ENCODE measurements at places on chromosomes 2 and 18.
A peak's percentile ranks its signal among the peaks of the same experiment; 100 is the strongest.

- DNase-seq: no peak
These were observed 3.1 kb upstream of the SEH1L start for GRCh38 chr18:12944709-12945108.

- no peak for DNase-seq
These were observed 10.2 kb upstream of the ARHGAP28 start for GRCh38 chr18:6719098-6719846.

DNA sequence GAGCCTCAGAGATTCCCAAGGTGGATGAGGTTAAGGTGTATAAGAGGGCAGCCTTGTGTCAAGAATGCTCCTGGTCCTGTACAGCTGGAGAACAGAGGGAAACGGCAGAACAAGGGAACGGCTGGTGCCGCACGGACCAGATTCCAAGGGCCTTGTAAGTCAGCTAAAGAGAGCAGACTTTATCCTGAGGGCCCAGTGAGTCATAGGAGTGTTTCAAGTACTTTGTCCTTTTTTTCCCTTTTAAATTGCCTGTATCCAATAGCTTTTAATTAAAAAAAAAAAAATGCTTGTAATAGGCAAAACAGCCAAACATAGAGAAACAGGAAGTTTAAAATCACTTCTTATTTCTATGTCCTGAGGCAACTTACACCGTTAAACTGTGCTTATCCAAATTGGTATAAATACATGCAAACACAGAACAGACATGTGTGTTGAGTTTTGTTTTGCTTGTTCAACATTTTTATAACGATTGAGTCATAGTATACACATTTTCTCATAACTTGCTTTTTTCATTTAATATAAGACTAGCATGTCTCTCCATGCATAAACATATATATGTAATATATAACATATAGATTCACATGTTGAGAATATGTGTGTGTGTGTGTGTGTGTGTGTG is 42.1 kb upstream of the EVA1A start:
- DNase-seq: no peak

DNA sequence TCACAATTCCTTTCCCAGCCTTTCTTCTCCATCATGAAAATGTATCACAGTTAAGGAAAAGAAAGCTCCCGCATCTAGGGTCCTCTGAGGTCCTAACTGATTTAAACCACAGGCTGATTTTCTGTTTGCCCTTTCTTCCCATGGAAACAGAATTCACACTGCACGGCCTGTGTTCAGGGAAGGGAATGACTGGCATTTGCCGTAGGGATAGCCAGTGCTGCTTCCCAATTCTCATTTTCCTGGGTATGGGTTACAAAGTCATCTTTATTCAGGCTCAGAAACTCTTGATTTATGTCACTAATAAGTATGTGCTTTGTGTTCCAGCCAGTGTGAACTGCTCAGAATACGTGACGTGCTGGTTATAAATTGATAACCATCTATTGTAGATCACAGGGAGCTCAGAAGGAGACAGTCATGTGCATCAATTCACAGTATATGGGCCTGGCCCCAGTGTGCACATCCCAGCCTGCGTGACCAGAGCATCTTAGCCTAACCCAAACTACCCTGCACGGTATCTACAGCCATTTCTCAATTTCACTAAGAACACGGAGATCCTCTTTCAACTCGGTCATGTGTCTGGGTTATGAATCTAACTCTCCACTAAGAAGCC is 163.3 kb downstream of the LRRC30 start:
- DNase-seq: no peak

DNA sequence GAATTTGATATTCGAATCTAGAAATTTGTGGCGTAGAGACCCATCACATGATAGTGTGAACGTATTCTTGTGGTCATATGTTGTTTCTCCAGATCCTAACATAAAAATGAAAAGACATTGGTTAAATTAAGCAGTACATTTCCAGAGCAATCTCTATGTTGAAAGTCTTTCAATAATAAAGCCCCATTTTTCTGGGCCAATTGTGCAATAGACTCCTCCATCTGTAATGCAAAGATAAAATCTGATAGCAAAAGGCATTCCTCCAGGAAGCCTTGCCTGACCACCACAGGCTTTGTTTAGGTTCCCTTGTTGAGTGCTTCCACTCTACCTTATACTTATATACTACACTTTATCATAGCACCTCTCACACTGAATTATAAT is 31.3 kb downstream of the APOB start:
- no peak for DNase-seq

GRCh38 chr2:29255004-29255403 is 139.8 kb downstream of the CLIP4 start:
- no peak for DNase-seq

GRCh38 chr18:44859751-44860439 is 179.2 kb downstream of the SETBP1 start:
- DNase-seq: no peak

DNA sequence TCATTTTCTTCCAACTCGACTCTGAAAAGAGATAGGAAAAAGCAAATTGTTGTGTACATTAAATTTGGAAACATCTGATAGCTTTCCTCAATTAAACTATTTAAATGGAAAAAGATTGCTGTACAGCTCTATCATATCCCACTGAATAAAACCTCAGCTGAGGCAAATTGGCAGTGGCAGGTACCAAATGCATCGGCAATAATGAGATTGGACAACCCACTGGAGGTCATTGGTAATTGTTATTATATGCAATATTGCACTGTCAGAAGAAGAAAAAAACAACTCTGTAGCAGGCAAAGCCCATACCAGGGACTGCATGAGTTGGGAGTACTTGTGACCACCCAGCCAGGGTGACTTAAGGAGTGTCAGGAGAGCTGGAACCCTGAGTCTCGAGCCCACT is 291.6 kb upstream of the SKOR2 start:
- DNase-seq: no peak

GRCh38 chr2:144469798-144470197 is 50.1 kb downstream of the ZEB2 start:
- no peak for DNase-seq

- DNase-seq: no peak
These were observed 69.2 kb upstream of the HNRNPA3 start for GRCh38 chr2:177143444-177143843.

DNA sequence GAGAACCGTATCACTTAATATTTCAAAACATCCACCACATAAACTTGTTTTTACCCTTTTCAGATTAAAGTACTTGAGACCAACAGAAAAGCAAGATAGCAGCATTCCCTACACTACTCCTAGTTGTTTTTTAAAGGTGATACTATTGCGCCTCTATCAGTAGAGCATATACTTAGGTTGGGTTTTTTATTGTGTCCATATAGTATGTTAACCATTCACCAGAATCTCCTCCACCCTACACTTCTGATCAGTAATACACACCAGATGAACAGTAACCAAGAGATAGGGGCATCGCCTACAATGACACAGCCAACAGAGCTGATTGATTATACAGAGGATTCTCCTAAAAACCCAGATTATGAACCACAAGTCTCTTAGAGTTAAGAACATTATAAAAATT is 70.1 kb upstream of the ZNF385B start:
- DNase-seq: no peak

DNA sequence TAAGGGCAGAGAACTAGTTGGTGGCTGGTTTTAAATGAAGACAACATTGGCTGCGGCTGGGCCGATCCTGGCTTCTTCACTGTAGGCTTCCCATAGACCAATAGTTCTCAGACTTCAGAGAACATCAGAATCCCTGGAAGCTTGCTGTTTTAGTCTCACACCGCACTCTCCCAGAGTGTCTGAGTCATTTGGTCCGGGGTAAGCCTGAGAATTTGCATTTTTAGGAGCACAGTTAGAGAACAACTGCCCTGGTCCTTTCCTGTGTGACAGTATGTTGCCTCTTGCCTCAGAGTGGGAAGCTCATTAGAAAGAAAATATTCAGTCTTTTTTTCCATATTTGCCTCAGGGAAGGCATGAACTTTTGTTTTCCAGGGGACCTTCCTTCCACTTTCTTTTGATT is 137.1 kb upstream of the GAREM1 start:
- no peak for DNase-seq

- DNase-seq: peak; percentile 28
These were observed 157.4 kb downstream of the TAF4B start for GRCh38 chr18:26383454-26384270.

- no peak for DNase-seq
These were observed 90.8 kb downstream of the NFATC1 start for GRCh38 chr18:79486356-79487182.

- DNase-seq: no peak
These were observed 51.6 kb upstream of the ZNF532 start for GRCh38 chr18:58813105-58813504.

DNA sequence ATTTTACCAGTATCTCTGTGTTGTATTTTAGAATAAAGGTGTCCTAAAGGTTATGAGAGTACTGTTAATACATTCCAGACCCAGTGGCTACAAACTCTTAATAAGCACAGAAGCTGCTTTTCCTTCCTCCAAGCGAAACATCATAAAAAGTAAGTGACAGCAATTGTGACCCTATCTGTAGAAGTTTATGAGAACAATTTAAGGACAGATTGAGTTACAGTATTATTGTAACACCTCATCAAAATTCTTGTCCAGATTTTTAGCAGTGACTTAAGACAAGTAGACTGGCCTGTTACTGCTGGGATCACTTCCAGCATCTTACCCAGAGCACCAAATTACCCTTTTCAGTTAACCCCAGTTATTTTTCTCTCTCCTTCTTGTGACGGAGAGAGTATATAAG is 154.6 kb downstream of the ERBB4 start:
- DNase-seq: no peak

- no peak for DNase-seq
These were observed 586.3 kb downstream of the TDRD15 start for GRCh38 chr2:21710031-21710430.
